ENCODE measurements at places on chromosomes 7 and 10.

GRCh38 chr10:107618504-107618994 is 454.0 kb upstream of the SORCS1 start:
- DNase-seq = no peak

DNA sequence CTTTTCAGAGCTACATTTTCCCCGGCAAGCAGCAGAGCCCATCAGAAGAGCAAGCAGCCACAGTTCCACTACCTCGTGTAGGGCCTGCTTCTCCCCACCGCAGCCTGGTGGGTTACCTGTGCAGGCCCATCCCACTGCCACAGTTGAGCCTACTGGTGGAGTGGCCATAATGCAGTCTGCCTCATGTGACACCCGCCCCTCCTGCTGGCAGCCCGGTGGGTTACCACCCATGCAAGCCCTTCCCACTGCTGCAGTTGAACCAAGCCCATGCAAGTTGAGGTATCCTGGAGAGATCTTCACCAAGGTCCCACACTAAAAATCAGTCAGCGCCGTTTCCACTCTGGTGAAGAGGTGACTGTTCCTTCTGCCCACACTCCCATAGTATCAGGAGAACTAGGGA is 32.1 kb upstream of the CNNM1 start:
- DNase-seq = no peak

DNA sequence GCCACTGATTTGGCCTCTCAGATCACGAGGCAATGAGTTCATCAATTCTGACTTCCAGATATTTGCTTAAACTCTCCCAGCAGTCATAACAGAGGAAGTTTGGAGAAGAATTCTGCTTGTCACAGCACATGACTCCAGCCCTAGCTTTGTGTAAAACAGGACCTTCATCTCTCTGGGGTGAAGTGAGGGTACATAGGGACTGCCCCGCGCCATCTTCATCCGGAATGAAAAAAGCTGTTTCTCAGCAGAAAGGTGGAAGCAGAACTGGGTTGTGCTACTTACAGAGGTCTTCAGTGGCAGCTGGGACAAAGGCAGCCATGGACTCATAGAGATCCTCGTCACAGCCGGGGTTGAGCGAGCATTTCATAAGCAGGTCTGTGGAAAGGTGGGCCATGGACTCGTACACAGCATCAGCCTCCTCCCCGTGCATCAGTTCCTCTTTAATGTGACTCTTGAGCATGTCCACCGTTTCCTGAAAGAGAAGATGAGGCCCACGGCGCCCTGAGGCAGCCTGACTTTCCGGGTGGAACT is 58.4 kb upstream of the TM9SF3 start:
- no peak for DNase-seq

DNA sequence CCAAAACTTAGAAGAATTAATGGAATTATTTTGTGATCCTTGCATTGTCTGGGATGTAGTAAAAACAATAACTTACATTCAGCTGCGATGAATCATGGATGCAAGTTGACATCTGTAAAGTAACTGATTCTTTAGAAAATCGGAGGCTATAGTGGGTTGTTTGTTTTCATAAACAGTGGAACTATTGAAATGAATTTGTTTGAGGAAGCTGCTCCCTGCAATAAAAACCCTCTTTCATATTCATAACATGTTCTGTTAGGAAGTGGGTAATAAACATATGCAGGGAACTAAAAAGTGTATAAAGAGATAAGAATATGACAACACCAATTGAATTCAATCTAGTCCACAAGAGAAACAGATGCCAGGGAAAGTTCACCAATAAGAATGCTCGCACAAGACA is 53.6 kb downstream of the AGMO start:
- no peak for DNase-seq

GRCh38 chr10:58576751-58577436 is 64.2 kb downstream of the BICC1 start:
- DNase-seq = no peak

GRCh38 chr10:50422259-50422658 is 170.9 kb upstream of the ASAH2 start:
- peak; percentile 30 for DNase-seq

All from hippocampal formation (tissue), 2 donors.